Chondrocyte (in vitro differentiated cells): ENCODE measurements at places on chromosomes 4 and X. TPM values are rescaled to one million over a fixed set of nuclear protein-coding genes. Genes with fewer than 3 reads are reported as not detected.

NAT8L gene
- 0.53 to 1.6 TPM (median 1.6 TPM) in 3 replicates for total RNA-seq

- no peak for DNase-seq
These were observed 30.1 kb downstream of the TEX13A start for GRCh38 chrX:105190252-105190853.

SYP gene
- total RNA-seq, result 0.87 to 1.5 TPM (median 1.4 TPM) in 3 replicates

MAGEA9B gene
- total RNA-seq, result not detected in 3 replicates

GRCh38 chr4:118867311-118868067, 21.2 kb upstream of the SYNPO2 start:
- DNase-seq, result no peak

GLRA3 gene
- not detected in 3 replicates for total RNA-seq

DNA sequence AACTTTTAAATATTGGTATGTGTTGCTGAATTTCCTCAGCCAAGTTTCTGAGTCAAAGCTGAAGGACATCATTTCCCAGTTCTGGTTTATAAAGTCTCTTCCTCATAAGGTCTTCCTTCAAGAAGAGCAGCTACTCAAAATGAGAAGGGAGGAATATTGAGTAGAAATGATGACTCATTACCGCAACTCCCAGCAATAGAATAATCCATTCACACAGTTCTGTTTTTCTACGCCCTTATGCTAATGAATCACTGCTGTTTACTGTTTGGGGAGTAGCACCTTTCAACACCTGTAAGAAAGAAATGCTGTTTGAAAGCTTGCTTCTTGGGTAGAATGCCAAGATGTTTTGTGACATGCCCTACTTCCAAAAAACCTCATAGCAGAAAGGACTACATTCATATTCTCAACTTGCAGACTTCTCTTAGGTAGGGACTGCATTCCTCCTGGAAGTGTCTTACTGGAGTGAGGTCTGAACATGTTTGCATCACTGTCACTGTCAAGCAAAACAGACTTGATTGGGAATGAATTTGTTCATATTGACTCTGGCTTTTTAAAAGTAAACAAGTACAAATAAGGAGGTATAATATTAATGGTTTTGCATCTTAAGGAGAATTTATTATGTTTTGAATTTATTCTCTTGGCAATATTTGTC, 147.2 kb upstream of the BANK1 start:
- no peak for DNase-seq

ABCG2 gene
- 0.08 to 0.40 TPM (median 0.24 TPM) in 3 replicates for total RNA-seq

DNAJB14 gene
- 57.6 to 59.9 TPM (median 57.9 TPM) in 3 replicates for total RNA-seq

DNA sequence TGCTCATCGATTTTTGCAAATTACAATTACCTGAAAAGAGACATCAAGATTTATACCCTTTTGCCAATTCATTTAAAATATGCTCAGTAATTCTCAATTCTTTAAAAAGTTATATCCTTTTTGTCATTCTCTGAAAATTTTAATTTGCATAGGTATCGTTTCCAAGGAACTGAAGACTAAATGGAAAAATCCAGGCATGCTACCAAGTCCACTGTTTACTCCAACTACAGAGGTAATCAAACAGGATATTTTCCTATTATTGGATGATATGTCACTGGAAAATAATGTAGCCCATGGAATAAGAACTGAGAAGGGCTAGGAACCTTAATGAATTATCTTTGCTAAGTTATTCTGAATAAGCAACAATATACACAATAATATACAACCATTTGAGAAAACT, 132.7 kb downstream of the THOC2 start:
- no peak for DNase-seq

DNA sequence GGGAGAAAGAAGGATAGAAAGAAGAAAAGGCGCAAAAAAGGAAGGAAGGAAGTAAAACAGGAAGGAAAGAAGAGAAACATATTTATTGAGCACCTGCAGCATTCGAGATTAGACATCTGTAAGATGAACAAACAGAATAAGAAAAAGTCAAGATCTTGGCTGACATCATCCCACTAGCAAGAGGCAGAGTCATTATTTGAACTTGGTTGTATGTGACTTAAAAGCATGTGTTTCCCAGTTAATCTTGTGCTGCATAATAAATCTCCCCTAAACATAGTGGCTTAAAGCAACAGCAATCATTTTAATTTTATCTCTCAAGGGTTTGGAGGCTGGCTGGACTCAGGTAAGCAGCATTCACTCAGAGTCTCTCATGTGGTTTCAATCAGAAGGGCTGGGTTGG, 38.5 kb upstream of the COX7B2 start:
- no peak for DNase-seq

GRCh38 chrX:123322536-123322935, 138.5 kb downstream of the GRIA3 start:
- DNase-seq, result no peak

DNA sequence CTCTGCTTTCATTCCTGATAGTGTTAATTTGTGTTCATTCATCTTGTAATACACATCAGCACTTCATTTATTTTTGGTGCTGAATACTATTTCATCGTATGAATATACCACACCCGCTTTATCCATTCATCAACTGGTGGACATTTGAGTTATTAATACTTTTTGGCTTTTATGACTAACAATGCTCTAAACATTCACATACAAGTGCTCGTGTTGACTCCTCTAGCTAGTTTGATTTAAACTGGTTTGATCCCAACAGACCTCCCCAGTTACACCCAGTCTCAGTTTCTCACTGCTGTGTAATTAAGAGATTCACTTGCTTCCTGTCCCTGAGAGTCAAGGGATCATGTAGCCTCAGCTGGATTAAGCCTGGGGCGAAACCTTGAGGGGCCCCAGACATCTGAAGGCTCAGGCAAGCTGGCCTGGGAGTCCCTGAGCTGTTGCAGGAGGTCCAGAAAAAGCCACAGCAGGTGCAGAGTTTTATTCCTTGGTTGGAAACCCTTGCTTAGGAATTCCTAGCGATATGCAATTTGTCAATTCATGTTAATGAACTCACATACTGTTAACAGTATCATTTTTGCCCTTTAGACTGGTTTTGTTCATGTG, 52.8 kb upstream of the CLDN24 start:
- DNase-seq, result no peak

MOSPD2 gene
- total RNA-seq, result 25.1 to 31.8 TPM (median 27.2 TPM) in 3 replicates

CRMP1 gene
- 36.6 to 59.5 TPM (median 57.7 TPM) in 3 replicates for total RNA-seq

GRCh38 chr4:137955595-137955994, 286.6 kb downstream of the SLC7A11 start:
- no peak for DNase-seq

GIMD1 gene
- total RNA-seq, result not detected in 3 replicates

- peak; percentile 70 for DNase-seq
These were observed 63.7 kb downstream of the ZFYVE28 start for GRCh38 chr4:2354760-2355159.

GRCh38 chr4:133152831-133153481, 3.9 kb downstream of the PCDH10 start:
- no peak for DNase-seq
